Diencephalon (tissue), 1 donor: ENCODE measurements at places on chromosomes 11 and 22. TPM values are rescaled to one million over a fixed set of nuclear protein-coding genes. Genes with fewer than 3 reads are reported as not detected.

The TSGA10IP gene
- total RNA-seq, result 0.69 TPM

The KRTAP5-2 gene
- total RNA-seq, result not detected

The KCNK4 gene
- 7.2 TPM for total RNA-seq

The CDC42EP2 gene
- 8.1 TPM for total RNA-seq
